ENCODE measurements at places on chromosomes 4 and X. TPM values are rescaled to one million over a fixed set of nuclear protein-coding genes. Genes with fewer than 3 reads are reported as not detected.

RHOXF2 gene
- total RNA-seq = not detected

SPP1 gene
- 0.19 TPM for total RNA-seq

PDE6B gene
- total RNA-seq = 14.0 TPM

GPRASP2 gene
- 1.4 TPM for total RNA-seq

AMTN gene
- total RNA-seq = not detected

COX7B2 gene
- total RNA-seq = not detected

CXCL5 gene
- not detected for total RNA-seq

Data from activated T-cell treated with anti-CD3 and anti-CD28 coated beads, Interleukin-2, amount 50 U/mL, for 72 hours (primary cell).